ENCODE measurements at places on chromosomes 7 and 10.
A peak's percentile ranks its signal among the peaks of the same experiment; 100 is the strongest.

GRCh38 chr7:17546189-17546588 is 247.7 kb downstream of the AHR start:
- no peak for DNase-seq

GRCh38 chr7:138115047-138115446 is 38.8 kb downstream of the AKR1D1 start:
- no peak for DNase-seq

DNA sequence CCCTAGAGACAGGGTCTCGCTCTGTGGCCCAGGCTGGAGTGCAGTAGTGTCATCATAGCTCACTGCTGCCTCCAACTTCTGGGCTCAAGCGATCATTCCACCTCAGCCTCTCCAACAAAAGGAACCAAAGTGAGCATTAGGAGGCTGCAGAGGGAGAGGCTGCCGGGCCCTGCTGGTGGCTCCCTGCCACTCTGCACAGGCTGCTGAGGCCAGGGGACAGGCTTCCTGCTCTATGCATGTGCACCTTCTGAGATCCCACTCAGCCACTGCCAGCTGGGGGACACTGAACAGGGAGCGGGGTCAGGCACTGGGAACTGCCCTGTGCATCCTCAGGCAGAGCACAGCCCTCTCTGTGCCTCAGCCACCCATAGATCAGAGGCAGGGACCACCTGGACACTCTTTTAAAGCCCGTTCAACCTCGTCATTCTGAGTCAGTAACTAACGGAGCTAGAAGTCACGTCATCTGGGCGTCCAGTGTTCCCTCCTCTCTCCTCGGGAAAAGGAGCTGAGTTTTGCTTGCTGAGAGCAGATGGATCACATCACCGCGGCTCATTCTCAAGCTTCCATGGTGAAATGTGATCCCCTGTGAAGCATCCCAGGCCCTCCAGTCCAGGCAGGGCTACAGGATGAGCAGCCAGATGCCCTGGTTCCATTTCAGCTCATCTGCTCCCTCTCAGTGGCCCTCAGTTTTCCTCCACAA is 109.6 kb downstream of the MYL10 start:
- no peak for DNase-seq

GRCh38 chr10:6843894-6844650 is 264.0 kb upstream of the PRKCQ start:
- no peak for DNase-seq

DNA sequence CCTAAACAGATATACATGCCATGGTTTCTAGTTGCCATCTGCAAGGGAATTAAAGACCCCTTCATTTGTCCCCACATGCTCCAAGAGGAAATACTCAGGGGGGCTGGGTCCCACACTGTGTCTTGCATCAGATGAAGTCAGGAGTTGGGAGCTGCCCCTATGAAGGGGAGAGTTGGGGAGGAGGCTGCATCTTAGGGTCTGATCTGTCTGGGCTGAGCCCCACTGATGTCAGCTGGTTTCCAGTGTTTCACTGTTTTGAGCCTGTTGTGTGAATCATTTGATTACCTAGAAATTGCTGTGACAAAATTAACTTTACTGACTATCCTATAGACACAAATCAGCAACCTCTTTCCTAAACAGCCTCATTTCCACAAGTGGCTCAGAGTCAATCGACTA is 4.9 kb upstream of the ADCY1 start:
- DNase-seq: no peak

GRCh38 chr10:61211468-61211867 is 241.7 kb downstream of the TMEM26 start:
- no peak for DNase-seq

DNA sequence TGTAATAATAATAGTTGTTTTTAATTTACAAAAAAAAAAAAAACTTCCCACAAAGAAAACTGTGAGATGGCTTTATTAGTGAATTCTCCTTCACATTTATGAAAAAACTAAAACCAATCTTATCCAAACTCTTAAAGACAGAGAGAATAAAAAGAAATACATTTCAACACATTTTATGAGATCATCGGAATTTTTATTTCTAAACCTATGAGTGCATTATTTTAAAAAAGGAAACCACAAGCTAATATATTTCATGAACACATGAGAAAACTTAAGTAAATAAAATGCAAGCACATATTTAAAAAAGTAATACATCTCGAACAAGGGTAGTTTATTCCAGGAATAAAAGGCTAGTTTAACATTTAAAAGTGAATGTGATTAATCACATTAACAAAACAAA is 31.5 kb downstream of the C7orf25 start:
- DNase-seq: no peak

- no peak for DNase-seq
These were observed 102.1 kb downstream of the FOXL3 start for GRCh38 chr7:391961-392524.

GRCh38 chr10:131485732-131486131 is 174.2 kb upstream of the TCERG1L start:
- no peak for DNase-seq

DNA sequence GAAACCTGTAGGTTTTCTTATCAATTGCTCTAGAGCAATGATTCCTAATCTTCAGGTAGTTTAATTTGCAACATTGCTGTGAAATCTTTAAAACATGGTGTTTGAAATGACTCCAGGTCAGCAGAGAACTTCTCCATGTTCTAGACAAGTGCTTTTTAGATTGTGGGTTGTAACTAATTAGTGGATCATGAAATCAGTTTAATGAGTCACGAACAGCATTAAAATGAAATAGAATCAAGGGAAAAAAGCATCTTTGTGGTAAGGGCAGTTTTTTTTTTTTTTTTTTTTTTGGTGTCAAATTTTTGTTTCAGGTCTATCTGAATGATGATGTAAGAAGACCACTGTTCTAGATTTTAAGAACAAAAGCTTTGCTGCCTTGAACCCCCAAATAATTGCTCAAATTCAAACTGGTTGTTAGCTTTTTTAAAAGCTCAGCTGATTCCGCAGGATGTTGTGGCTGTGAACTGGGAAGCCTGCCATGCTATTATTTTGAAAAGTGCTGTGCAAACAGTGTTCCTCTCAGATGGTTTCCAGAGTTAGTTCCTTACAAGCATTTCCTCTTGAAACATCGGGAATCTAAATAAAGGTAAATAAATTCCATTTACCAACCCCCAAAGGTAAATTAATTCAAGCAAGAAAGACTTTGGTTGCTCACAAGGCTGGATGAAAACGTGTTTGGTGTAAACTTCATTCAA is 13.1 kb upstream of the PDK4 start:
- DNase-seq: peak; percentile 92

GRCh38 chr10:45581582-45582385 is 90.8 kb downstream of the ZFAND4 start:
- no peak for DNase-seq

- DNase-seq: no peak
These were observed 7.1 kb upstream of the C10orf105 start for GRCh38 chr10:71726580-71727104.

DNA sequence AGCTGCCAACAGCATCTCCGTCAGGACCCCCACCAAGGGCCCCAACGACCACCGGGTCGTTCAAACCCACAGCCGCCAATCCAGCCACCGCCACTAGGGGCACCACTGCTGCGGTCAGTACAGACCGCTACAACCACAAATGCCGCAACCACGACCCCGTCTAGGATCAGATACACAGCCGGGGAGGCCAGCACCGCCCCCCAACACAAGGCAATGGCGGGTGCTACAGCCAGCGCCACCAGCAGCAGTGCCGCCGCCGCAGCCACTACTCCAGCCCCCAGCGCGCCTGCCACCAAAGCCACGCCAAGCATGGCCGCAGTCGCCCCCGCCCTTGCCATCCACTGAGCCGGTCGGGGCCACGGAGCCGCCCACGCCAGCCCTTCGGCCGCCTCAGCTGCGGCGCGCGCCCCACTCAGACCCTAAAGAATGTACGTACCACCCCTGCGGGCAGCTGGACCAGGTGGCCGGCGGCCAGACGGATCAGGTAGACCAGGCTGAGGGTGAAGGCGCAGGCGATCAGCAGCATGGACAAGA is 473 bp downstream of the CYP51A1 start:
- DNase-seq: peak; percentile 65

- no peak for DNase-seq
These were observed 122.6 kb downstream of the ITIH5 start for GRCh38 chr10:7544203-7544602.

DNA sequence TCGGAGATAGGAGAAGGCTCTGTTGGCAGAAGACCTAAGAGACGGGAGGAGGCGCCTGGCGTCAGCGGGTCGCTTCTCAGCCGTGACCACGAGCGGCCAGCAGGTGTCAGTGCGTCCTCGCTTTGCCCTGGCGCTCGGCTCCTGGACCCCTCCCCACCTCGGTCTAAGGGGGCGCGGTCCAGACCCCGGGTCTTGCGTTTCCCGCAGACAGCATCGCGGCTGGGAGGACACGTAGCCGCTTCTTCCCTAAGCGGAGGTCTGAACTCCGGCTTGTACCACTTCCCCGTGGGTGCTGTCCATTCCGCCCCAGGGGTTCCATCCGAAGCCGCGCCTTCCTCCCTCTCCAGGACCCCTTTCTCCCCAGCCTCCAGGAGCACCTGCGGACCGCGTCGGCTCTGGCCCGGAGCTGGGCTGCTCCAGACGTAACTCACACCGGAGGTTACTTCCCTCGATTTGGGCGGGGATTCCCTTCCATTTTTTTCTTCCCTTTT is 593 bp upstream of the ADRA2A start:
- DNase-seq: no peak

- no peak for DNase-seq
These were observed 573.2 kb downstream of the GLRX3 start for GRCh38 chr10:130709415-130709814.

DNA sequence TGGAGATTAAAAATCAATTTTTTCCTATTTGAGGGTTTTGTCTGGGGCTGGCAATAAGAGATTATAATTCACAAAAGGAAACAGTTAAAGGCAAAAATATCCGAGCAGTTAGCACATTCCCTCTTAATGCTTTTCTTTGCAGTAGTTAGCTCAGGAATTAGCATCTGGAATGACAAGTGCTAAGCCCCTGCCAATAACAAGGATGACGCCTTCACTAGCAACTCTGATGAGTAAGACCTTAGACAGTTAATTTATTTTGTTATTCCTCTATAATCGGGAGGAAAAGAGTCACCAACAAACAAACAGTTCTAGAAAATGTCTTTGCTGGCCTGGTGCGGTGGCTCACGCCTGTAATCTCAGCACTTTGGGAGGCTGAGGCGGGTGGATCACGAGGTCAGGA is 151.3 kb downstream of the TRIL start:
- no peak for DNase-seq

DNA sequence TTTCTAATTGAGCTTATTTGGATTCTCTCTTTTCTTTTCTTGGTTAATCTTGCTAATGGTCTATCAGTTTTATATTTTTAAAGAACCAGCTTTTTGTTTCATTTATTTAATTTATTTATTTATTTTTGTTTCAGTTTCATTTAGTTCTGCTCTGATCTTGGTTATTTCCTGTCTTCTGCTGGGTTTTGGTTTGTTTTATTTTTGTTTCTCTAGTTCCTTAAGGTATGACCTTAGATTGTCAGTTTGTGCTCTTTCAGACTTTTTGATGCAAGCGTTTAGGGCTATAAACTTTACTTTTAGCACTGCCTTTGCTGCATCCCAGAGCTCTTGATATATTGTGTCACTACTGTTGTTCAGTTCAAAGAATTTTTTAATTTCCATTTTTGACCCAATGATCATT is 149.7 kb upstream of the SLC25A13 start:
- no peak for DNase-seq

- no peak for DNase-seq
These were observed 285.9 kb upstream of the ETV1 start for GRCh38 chr7:14275356-14275755.

DNA sequence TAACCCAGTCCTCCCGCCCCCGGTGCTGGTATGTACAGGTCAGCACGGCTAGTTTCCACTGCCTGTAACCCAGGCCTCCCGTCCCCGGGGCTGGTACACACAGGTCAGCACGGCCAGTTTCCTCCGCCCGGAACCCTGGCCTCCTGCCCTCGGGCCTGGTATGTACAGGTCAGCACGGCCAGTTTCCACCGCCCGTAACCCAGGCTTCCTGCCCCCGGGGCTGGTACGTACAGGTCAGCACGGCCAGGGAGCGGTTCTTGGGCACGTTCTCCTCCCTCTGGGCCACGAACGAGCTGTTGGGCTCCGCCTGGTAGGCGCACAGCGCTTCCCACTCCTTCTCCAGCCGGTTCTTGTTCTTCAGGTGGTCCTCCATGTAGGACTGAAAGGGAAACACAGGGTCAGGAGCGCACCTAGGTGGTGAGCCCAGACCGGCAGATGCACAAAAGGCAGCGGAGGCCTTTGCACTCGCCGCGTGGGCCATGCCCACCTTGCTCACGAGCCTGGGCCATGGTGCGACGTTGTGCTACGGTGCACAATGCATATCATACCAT is 284.4 kb downstream of the DNAJB6 start:
- DNase-seq: no peak

DNA sequence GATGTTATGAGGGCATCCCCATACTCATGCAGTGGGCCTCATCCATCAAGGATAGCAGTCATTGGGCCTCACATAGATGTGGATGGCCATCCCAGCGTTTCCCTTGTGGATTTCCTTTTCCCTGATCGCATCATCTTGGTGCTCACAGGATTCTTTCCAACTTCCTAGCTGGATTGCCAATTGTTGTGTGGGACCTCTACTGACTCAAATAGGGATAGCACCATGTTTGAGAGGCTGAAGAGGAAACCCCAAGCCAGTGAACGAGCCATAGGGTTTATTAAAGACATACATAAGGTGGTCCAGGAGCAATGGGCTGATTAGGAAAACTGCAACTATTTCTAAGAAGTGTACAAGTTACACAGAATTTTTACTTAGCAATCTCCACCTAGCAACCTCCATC is 21.8 kb downstream of the ASZ1 start:
- no peak for DNase-seq

GRCh38 chr7:26937306-26937705 is 72.9 kb upstream of the SKAP2 start:
- DNase-seq: no peak

Data from NCI-H2081 (cell line).